ENCODE measurements at places on chromosomes 12 and 14.

DNA sequence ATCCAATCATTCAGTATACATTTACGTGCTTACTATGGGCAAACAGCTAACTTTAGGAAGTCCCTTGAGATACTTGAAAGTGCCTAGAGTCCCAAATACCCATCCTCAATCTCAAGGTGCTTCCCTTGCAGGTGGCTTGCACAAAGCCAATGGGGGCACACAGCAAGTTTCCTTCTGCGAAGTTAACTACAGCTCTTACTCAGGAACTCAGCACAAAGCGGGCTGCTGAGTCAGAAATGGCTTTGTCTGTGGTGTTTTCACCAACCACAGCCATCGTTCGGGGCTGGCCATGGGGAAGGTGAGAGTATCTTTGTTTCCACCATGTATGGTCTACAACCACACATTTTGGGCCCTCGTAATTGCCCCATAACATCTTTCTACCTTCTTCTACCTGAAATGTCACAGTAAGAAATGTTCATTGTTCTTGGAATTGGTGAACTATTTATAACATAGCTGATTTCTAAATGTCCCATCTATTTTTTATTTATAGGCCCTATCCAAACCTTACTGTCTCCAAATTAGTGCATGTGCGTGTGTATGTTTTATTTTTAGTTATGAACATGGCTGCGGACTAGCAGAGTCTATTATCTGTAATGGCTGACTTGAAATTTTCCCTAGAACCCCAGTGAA, 13.9 kb downstream of the MFAP5 start:
- H3K36me3 ChIP-seq = no peaks in the 10 kb centered on the region
- peaks cover 16% of the 10 kb centered on the region for H3K27me3 ChIP-seq
- H3K27ac ChIP-seq = no peak overlapping the region
- no peak for DNase-seq
- no peak overlapping the region for H3K4me3 ChIP-seq
- H3K4me1 ChIP-seq = peaks cover 38% of the 10 kb centered on the region

GRCh38 chr12:104494137-104494792, 37.5 kb downstream of the CHST11 start:
- no peaks in the 10 kb centered on the region for H3K27me3 ChIP-seq
- peak overlapping the region; percentile 77 for H3K4me3 ChIP-seq
- peaks cover 7% of the 10 kb centered on the region for H3K36me3 ChIP-seq
- peaks cover 70% of the 10 kb centered on the region for H3K4me1 ChIP-seq
- DNase-seq = peak; percentile 27

DNA sequence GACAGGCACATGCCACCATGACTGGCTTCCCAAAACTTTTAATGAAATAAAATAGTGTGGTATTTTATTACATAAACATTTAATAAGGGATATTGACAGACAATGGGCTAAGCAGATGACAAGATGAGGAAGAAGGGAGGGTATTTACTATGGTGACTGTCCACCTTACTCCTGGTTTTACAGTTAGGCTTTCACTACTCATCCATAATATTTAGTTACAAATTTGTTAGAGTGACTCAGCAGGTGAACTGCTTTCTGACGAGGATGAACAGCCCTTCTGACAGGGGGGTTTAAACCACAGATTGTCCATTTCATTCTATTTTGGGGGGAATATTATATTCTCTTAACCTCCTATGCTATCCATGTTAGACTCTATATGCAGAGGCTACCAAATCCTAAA, 3.6 kb upstream of the PALS1 start:
- H3K36me3 ChIP-seq = no peaks in the 10 kb centered on the region
- peaks cover 12% of the 10 kb centered on the region for H3K4me1 ChIP-seq
- H3K27me3 ChIP-seq = no peaks in the 10 kb centered on the region
- H3K27ac ChIP-seq = no peak overlapping the region
- DNase-seq = no peak
- no peak overlapping the region for H3K4me3 ChIP-seq

- H3K27me3 ChIP-seq = peaks cover 4% of the 10 kb centered on the region
- H3K27ac ChIP-seq = peak overlapping the region; percentile 95
- peaks cover 43% of the 10 kb centered on the region for H3K4me1 ChIP-seq
- DNase-seq = no peak
- peaks cover 2% of the 10 kb centered on the region for H3K36me3 ChIP-seq
Measured at GRCh38 chr12:13100605-13100881, 2.9 kb downstream of the GSG1 start.

DNA sequence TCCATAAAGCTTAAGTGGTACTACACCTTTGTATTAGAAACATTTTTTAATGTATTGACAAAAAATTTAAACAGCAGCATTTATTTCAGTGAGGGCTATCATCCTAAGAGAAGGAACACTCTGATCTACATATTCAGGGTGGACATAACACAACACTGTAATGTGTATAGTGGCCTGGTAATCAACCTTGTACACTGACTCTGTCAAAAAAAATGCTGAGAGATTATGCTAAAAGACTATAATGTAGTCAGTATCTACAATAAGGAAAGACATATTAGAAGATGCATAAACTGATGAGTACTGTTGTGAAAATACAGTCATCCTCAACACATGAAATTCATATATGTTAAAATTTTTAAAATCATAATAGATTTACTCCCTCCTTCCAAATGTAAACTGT, 68.2 kb downstream of the C2CD5 start:
- H3K27ac ChIP-seq = no peak overlapping the region
- no peak for DNase-seq
- no peaks in the 10 kb centered on the region for H3K27me3 ChIP-seq

- no peak overlapping the region for H3K4me3 ChIP-seq
- DNase-seq = no peak
- peaks cover 8% of the 10 kb centered on the region for H3K27me3 ChIP-seq
- H3K36me3 ChIP-seq = no peaks in the 10 kb centered on the region
- no peaks in the 10 kb centered on the region for H3K4me1 ChIP-seq
- no peak overlapping the region for H3K27ac ChIP-seq
Measured at GRCh38 chr12:108151533-108152169, 22.6 kb downstream of the WSCD2 start.

DNA sequence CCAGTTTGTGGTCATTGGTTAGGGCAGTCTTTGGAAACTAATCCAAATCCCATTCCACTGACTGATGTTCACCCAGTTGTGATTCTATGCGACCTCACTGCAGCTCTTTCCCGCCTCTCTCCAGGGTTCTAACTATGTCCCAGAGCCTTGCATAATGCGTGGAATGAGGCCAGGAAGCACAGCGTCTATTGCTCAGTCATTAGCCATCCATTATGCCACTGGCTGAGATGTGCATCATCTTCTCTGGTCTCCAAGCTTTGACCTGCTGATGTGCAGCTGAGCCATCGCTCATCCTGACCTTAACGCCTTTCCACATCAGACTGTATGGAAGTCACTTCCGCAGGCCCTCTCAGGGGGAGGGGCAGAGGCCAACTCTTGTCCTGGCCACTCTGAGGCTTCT, 115.4 kb upstream of the VRK1 start:
- H3K27ac ChIP-seq = no peak overlapping the region
- peaks cover 42% of the 10 kb centered on the region for H3K27me3 ChIP-seq
- peaks cover 5% of the 10 kb centered on the region for H3K36me3 ChIP-seq

- H3K27ac ChIP-seq = no peak overlapping the region
- H3K27me3 ChIP-seq = peaks cover 22% of the 10 kb centered on the region
- no peaks in the 10 kb centered on the region for H3K4me1 ChIP-seq
Measured at GRCh38 chr14:95722525-95723190, 8.7 kb upstream of the TCL1A start.

DNA sequence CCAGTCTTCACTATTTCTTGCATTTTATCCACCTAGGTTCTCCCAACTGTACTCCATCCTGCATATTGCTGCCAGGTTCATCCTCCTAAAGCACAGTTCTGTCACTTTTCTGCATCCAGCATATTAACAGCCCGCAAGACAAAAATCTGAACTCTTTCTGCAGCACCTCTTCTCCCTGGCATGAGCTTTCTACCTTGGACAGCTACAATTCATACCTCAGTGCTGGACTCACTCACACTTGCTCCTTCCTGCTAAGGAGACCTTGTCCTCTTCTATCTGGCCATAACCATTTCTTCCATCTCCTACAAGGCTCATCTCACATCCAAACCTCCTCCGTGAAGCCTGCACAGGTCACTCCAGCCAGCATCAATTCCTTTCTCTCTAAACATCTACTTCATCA, 170.1 kb upstream of the GRIP1 start:
- H3K27me3 ChIP-seq = peaks cover 35% of the 10 kb centered on the region
- no peak for DNase-seq
- H3K4me3 ChIP-seq = no peak overlapping the region
- H3K36me3 ChIP-seq = peaks cover 1% of the 10 kb centered on the region
- no peak overlapping the region for H3K27ac ChIP-seq

GRCh38 chr14:102321456-102322422, 2.2 kb downstream of the ZNF839 start:
- no peaks in the 10 kb centered on the region for H3K27me3 ChIP-seq
- DNase-seq = no peak
- H3K4me1 ChIP-seq = peaks cover 31% of the 10 kb centered on the region
- H3K36me3 ChIP-seq = peaks cover 3% of the 10 kb centered on the region
- no peak overlapping the region for H3K4me3 ChIP-seq

DNA sequence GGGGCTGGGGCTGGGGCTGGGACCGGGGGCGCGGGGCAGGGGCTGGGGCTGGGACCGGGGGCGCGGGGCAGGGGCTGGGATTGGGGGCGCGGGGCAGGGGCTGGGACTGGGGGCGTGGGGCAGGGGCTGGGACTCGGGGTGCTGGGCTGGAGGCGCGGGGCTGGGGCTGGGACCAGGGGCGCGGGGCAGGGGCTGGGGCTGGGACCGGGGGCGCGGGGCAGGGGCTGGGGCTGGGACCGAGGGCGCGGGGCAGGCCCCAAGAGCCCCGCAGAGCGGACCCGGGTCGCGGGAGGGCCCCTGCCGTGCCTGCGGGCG, 452 bp downstream of the P2RX2 start:
- no peak for DNase-seq
- H3K36me3 ChIP-seq = peaks cover 5% of the 10 kb centered on the region
- peaks cover 19% of the 10 kb centered on the region for H3K4me1 ChIP-seq
- no peak overlapping the region for H3K4me3 ChIP-seq
- H3K27ac ChIP-seq = no peak overlapping the region

DNA sequence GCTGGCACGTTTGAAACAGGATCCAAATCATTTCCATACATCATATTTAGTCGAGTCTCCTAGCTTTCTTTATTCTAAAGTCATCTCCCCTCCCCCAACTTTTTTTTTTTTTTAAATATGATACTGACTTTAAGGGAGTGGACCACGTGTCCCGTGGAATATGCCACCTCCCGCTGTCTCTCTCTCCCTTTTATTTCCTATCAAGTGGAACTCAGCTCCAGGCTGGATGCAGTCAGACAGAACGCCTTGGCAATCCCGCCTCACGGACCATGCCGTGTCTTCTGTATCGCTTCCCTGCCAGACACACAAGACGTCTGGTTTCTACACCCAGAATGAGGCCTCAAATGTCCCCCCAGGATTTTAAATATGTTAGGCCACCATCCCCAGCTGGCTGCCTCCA, 21.2 kb downstream of the BCL7A start:
- no peaks in the 10 kb centered on the region for H3K27me3 ChIP-seq
- H3K27ac ChIP-seq = no peak overlapping the region
- no peaks in the 10 kb centered on the region for H3K4me1 ChIP-seq
- no peaks in the 10 kb centered on the region for H3K36me3 ChIP-seq

DNA sequence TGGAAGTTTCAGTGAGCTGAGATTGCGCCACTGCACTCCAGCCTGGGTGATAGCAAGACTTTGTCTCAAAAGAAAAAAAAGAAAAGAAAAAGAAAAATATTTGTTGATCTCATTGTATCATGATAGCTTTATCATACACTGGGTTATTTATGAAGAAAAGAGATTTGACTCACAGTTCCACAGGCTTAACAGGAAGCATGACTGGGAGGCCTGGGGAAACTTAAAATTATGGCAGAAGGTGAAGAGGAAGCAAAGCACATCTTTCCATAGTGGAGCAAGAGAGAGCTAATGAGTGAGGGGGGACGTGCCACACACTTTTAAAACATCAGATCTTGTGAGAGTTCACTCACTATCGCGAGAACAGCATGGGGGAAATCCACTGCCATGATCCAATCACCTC, 72.7 kb upstream of the FUT8 start:
- H3K4me3 ChIP-seq = no peak overlapping the region
- no peak for DNase-seq
- no peaks in the 10 kb centered on the region for H3K36me3 ChIP-seq
- H3K4me1 ChIP-seq = peaks cover 8% of the 10 kb centered on the region
- no peaks in the 10 kb centered on the region for H3K27me3 ChIP-seq

- peak overlapping the region; percentile 6 for H3K27ac ChIP-seq
- H3K4me3 ChIP-seq = no peak overlapping the region
- H3K4me1 ChIP-seq = peaks cover 16% of the 10 kb centered on the region
- no peaks in the 10 kb centered on the region for H3K36me3 ChIP-seq
- H3K27me3 ChIP-seq = no peaks in the 10 kb centered on the region
Measured at GRCh38 chr12:124513297-124513867, 54.0 kb downstream of the NCOR2 start.

- H3K27ac ChIP-seq = peak overlapping the region; percentile 77
- peaks cover 16% of the 10 kb centered on the region for H3K27me3 ChIP-seq
- no peak overlapping the region for H3K4me3 ChIP-seq
- H3K36me3 ChIP-seq = no peaks in the 10 kb centered on the region
Measured at GRCh38 chr12:6834254-6834653, 6.0 kb downstream of the P3H3 start.

DNA sequence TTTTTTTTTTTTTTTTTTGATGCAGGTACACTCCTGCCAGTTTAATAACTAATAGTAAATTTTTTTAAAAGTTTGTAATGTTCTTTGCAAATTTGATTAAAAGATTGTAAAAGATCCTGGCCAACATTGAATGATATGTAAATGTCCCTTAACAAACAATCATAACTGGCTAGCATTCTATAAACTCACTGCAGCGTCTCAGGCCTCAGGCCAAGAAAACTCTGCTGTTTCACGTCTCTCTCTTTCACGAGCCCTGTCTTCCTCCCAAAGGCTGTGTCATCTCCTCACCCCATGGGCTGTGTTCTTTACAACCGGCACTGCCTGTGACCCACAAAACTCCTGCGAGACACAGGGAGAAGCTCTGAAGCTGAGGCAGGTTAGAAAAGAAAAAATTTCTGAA, 103.3 kb downstream of the NUAK1 start:
- no peak overlapping the region for H3K27ac ChIP-seq
- no peak overlapping the region for H3K4me3 ChIP-seq
- H3K4me1 ChIP-seq = no peaks in the 10 kb centered on the region
- no peak for DNase-seq
- no peaks in the 10 kb centered on the region for H3K36me3 ChIP-seq

DNA sequence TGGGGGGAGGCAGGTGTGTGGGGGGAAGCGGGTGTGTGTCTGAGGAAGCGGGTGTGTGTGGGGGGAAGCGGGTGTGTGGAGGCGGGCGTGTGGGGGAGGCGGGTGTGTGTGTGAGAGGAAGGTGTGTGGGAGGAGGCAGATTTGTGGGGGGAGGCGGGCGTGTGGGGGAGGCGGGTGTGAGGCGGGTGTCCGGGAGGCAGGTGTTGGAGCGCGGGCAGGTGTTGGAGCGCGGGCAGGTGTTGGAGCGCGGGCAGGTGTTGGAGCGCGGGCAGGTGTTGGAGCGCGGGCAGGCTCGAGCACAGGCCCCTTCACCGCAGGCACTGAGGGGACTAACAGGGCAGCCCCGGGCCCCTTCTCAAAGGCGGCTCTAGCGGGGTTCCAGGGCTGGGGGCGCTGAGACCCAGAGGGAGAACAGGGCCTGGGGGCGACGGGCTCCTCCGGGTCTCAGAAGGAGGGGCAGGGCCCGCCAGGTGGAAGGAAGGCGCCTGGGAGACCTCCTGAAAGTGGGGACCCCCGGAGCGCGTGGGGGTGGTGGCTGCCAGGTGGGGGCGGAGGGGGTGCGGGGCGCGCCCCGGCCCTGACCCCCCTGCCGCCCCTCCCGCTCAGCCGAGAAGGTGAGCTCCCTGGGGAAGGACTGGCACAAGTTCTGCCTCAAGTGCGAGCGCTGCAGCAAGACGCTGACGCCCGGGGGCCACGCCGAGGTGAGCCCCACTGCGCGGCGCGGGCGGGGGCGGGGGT, 3.2 kb downstream of the CRIP2 start:
- peak; percentile 59 for DNase-seq
- peak overlapping the region; percentile 55 for H3K4me3 ChIP-seq
- H3K27me3 ChIP-seq = no peaks in the 10 kb centered on the region
- H3K36me3 ChIP-seq = peaks cover 2% of the 10 kb centered on the region

All from T-helper 17 cell (primary cell).